ENCODE measurements at places on chromosomes 6 and 20. TPM values are rescaled to one million over a fixed set of nuclear protein-coding genes. Genes with fewer than 3 reads are reported as not detected.

- DNase-seq = no peak
Measured at GRCh38 chr20:44646023-44646640, 5.4 kb downstream of the ADA start.

GRCh38 chr6:167410462-167410861 lies 85.6 kb downstream of the TTLL2 start:
- no peak for DNase-seq

GRCh38 chr6:22409486-22409885 lies 112.7 kb upstream of the PRL start:
- no peak for DNase-seq

DNA sequence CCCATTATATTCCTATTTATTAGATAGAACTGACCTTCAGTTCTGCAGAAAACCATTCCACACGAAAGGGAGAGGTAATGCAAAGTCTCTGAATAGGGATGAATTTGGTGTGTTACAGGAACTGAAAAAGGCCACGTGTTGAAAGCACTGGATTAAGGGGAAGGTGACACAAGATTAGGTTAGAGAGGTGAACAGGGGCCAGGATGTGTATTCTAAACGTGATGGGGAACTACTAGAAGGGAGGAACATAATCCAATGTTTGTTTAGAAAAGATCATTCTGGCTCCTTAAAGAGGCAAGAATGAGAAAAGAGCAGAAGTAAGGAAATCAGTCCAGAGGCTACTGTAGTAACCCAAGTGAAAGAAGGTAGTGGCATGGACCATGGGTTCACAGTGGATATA lies 6.3 kb upstream of the ZKSCAN8 start:
- DNase-seq = no peak

GRCh38 chr20:50743087-50743486 lies 11.7 kb downstream of the PARD6B start:
- DNase-seq = no peak

The SCAF8 gene
- 33.3 TPM for total RNA-seq

DNA sequence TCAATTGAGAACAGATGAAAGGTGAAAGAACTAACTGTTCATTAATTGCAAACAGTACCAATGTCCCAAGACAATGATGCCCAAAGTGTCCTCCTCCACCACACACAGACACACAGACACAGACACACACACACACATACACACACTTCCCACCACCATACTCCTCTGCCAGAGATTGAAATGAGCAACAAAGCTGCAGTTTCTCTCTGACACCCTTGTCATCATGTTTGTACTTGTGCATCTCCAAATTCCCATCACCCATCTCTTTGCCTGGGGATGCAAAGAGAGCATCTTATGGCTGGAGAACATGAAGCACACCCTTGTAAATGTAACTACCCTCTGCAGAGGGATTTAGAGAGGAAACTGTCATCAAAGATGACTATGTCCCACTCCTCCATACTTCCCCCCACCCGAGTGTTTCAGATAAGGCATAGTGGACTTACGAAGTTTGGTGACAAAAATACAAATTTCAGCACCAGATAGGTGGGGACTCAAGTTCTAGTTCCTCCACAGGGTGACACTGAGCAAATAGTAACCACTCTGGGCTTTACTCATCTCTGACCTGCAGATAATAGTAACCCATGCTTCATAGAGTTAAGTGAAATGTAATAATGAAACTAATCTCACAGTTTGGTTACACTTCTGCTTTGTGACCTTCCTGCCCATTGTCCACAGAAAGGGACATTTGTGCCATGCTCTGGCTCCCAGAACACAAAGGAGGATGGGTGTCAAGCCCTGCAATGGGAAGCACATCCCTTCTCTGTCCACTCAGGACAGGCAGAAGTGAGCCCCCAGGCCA lies 8.7 kb downstream of the MAFB start:
- no peak for DNase-seq

The BFSP1 gene
- total RNA-seq = not detected

GRCh38 chr20:6165346-6165745 lies 42.5 kb upstream of the FERMT1 start:
- no peak for DNase-seq

DNA sequence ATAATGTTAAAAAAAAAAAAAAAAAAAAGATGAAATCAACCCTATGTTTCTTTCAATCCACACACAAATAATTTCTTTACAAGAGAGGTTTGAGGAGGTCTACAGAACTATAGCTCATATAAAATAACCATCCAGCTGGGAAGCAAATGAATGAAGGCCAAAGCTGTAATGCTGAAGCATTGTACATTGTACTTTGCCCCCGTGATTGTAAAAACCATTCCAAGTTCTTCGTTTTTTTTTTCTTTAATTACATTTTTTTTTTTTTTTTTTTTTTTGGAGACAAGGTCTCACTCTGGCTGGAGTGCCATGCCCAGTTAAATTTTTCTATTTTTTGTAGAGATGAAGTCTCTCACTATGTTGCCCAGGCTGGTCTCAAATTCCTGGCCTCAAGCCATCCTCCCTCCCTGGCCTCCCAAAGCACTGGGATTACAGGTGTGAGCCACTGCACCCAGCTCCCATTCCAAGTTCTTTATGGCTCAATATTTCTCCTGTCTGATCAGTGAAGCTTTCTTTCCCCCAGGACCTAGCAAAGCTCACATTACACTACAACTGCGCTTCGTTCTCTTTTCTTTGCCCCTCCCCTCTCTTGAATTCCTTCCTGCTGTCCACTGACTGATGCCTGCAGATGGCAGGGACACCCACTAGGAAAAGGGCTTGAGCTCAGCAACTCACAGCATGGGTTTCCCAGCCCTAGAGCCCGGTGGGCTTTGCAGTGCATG lies 53.0 kb upstream of the NOP56 start:
- no peak for DNase-seq

The TUBB2A gene
- 314 TPM for total RNA-seq

DNA sequence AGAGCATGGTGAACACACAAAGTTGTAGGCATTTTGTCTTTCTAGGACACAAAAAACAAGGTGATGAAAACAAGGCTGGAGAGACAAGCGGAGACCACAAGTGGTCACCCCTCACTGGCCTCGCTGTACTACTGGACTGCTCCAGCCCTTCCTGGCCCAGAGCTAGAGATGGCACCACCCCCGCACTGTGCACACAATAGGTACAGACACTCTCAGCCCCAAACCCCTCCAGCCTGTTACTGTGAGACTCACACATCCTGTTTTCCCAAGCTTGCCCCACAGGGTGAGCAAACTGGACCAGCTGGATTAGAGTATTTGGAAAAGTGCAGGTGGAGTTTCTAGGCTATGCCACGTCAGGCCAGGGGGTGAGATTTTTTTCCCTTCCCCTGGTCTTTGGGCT lies 8.4 kb upstream of the ZSWIM1 start:
- DNase-seq = no peak

- peak; percentile 69 for DNase-seq
Measured at GRCh38 chr20:48594533-48594932, 233.3 kb downstream of the PREX1 start.

DNA sequence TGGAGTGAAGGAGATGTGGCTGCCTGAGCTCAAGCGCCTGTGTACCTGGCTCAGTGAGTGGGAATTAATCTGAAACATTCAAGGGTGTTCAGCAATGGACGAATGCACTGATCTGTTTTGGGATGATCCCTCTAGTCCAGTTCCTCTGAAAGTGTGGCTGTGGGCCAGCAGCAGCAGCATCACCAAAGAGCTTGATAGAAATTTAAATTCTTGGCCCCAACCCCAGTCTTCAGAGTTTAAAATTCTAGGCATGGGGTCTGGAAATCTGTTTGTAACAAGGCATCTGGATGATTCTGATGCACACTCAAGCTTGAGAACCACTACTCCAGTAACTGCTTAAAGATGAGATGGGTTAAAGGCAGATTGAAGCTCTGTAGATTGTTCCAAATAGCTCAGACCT lies 59.2 kb downstream of the STMND1 start:
- DNase-seq = no peak

DNA sequence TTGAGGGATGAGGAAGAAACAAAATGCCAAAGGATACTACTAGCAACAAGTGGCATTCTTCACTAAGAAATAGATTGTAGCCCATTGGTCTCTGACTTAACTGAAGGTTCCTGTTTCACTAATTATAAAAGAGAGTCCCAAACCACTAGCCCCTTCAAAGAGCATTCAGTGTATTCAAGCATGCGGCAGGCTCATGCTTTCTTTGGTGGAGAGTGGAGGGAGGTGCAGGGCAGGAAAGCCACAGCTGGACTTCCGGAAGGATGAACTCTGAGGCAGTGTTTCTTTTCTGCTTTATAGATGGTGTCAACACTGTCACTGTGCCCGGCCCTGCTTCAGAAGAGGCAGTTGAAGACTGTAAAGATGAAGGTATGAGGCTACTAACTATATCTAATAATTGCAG lies 636.1 kb downstream of the KIF16B start:
- no peak for DNase-seq

DNA sequence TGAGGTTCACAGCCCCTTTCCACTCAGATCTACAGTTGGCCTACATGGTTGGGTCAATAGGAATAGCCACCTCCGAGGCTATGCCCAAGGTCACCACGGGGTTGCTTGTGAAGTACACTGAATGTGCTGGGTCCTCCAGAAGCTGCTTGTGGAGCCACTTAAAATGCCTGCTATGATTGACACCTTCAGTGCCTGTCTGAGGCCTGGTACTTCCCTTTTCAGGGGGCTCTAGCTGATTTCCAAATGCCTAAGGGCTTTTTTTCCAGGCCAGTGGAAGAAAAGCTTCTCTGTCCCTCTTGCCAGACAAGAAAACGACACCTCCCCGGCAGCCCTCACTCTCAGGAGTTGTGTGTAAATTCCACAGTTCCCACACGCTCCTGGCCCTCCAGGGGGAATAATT lies 6.3 kb upstream of the NXT1 start:
- DNase-seq = no peak

DNA sequence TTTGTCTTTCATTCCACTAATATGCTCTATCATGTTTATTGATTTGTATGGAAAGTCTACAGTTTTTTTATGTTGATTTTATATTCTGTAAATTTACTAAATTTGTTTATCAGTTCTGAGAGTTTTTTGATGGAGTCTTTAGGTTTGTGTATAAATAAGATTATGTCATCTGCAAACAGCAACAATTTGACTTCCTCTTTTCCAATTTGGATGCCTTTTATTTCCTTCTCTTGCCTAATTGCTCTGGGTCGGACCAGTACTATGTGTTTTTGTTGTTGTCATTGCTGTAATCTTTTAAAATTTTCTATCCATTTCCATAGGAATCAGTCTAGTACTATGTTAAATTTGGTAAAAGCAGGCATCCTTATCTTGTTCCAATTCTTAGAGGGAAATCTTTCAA lies 31.5 kb upstream of the POLR1H start:
- DNase-seq = no peak

GRCh38 chr20:19022791-19023448 lies 189.5 kb upstream of the SLC24A3 start:
- DNase-seq = no peak

GRCh38 chr20:50895111-50895830 lies 36.0 kb downstream of the ADNP start:
- DNase-seq = no peak

The TRAPPC3L gene
- not detected for total RNA-seq

The SLC22A23 gene
- total RNA-seq = 23.8 TPM

- DNase-seq = no peak
Measured at GRCh38 chr6:39855356-39855995, 63.3 kb downstream of the DAAM2 start.

The ULBP1 gene
- 0.19 TPM for total RNA-seq

DNA sequence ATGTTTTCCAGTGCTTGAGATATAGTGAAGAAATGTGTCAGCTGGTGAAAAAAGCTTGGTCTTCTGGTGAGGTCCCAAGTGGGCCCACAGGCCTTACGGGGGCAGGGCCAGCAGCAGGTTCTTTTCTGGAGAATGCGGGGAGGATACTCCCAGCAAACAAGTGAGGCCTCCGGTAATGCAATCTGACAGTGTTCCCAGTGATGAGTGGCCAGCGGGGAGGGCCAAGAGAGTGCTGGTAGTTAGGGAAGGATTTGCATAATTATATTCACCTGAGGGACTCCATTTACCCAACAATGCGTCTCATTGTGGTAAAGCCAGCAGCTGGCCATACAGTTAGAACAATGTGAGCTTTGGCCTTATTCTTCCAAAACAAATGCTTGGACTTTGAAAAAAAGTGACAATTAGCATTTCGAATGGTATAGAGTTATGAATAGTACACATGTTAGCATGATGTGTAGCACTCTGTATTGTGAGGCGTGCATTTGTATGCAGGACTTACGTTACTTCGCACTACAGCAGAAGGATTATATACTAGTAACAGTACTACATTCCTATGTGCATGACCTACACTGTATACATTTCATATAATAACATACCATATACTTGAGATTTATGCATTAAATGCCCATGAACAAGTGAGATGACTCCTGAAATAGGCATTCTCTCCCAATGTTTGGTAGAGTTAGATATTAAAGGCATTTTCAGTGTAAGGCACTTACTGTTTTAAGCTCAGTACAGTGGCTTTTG lies 69.8 kb downstream of the MYB start:
- DNase-seq = no peak

The SMLR1 gene
- total RNA-seq = not detected

- no peak for DNase-seq
Measured at GRCh38 chr6:70231311-70231710, 71.6 kb downstream of the COL9A1 start.

GRCh38 chr20:17664025-17664633 lies 17.9 kb downstream of the RRBP1 start:
- DNase-seq = no peak

The KCNG1 gene
- 0.19 TPM for total RNA-seq
